ENCODE measurements at places on chromosomes 7 and 10.

DNA sequence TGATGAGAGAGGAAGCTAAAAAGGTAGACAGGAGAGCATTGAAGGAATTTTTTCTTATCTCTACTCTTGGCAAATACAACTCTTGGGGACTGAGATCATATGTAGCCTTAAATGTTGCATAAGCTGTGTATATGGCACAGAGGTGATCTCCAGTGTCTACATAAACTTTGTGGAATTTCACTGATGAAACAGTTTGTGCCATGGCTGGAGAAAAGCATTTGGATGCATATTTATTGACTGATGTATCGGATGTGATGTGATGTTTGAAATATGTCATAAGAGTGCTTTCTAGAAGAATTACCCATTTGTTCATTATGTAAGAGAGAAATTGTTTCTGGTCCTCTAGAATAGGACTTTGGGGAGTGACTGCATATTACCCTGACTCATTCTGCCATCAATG, 244.9 kb upstream of the LRRTM3 start:
- ATAC-seq = no peak

GRCh38 chr7:33072471-33072870, 9.9 kb upstream of the NT5C3A start:
- no peak for ATAC-seq

DNA sequence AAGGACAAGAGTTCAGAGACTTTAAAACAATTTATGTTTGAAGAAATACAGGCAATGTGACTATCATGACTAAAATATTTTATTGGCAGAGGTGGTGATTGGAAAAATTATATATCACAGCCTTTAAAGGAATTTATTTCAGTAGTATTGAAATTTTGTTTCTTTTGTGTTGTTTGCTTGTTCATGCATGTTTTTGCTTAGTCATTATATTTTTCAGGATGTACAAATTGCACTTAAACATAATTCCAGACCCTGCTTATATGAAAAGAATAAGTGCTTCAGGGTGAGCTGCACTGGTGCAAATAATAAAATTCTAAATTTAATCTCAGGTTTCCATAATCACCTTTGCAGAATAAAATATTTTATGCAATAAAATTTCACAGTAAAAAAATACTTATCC, 283.3 kb downstream of the PPP1R3A start:
- ATAC-seq = no peak

GRCh38 chr7:158030071-158030470, 557.6 kb downstream of the PTPRN2 start:
- no peak for ATAC-seq

DNA sequence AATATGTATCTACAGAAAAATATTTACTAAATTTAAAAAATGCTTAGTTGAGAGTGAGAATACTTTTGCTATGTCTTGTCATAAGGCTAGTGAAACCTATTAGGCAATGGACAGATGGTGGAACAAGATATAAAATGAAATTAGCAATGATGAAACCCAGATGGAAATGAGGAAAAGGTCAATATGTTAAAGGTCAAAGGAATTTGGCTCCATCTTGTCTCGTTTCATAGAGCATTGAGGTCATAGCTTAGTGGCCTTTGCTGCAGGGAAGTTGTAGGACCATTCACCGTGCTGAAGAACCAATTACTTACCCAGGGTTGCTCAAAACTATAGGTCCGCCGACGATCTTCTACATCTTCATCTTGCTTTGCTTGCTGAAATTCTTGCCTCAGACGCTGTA, 683.9 kb downstream of the PARD3 start:
- no peak for ATAC-seq

DNA sequence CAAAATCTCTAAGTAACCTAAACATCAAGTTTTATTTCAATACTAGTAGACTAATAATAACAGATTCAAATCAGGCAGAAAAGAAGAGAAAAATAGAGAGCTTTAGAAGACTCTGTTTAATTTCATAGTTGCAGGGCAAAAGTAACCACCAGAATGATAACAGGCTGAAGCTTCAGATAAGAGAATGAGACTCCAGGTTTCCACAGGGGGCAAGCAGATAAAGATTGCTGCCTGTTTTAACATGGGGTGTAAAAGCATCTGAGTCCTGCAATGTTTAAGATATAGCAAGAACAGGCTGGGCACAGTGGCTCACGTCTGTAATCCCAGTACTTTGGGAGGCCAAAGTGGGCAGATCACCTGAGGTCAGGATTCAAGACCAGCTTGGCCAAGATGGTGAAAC, 11.0 kb downstream of the CROT start:
- no peak for ATAC-seq

DNA sequence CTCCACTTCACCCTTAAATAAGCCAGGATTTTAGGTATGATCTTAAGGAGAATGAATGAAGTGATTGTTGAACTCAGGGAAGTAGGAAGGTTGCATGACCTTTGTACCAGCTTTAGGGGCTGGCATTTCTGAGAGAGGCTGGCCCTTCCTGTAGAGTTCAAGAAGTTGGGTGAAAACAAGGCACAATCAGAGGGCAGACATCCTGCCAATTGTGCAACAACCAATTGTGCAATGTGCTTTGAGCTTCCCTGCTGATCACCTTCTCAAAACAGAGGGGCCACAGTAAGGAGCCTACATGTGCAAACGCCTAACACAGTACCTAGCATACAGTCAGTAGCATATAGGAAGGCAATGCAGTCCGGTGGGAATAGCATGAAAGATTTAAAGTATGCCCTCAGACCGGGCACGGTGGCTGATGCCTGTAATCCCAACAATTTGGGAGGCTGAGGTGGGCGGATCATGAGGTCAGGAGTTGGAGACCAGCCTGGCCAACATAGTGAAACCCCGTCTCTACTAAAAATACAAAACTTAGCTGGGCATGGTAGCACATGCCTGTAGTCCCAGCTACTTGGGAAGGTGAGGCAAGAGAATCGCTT, 5.4 kb downstream of the CPVL start:
- ATAC-seq = no peak

GRCh38 chr7:55527307-55527706, 45.0 kb downstream of the VOPP1 start:
- peak; percentile 32 for ATAC-seq

DNA sequence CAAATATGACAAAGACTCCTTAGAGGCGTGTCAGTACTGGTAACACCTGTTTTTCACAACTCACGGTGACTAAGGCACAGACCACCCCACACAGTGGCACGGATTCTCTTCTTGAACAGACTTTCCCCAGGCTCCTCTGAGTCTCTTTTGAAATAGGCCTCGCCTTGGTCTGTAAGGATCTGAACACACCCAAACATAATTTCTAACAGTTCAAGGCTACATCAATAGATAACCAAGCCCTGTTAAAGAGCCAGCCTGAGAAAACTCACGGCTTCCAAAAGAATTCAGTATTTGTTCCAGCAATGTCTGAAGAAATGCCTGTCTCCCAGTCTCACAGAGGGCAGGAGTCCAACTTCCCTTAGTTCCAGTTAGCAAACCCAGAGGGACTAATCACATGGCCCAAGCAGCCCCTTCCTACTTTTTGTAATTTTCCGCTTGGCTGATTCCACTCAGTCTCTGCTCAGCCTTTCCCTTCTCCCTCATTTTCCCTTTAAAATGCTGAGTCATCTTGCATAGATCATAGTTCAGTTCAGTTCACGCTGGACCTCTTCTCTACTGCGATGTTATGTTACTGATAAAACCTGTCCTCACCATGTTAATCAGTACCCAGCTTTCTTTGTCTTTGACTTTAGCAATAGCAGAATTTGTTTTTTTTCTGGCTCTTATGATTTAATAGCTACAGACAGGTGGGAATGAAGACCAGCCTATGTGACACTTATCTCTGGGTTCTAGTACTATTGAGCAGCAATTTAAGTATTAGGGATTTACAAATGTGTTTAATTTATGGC, 22.6 kb upstream of the AKR1C3 start:
- ATAC-seq = no peak

GRCh38 chr10:87500646-87501048, 4.0 kb upstream of the MINPP1 start:
- ATAC-seq = no peak

DNA sequence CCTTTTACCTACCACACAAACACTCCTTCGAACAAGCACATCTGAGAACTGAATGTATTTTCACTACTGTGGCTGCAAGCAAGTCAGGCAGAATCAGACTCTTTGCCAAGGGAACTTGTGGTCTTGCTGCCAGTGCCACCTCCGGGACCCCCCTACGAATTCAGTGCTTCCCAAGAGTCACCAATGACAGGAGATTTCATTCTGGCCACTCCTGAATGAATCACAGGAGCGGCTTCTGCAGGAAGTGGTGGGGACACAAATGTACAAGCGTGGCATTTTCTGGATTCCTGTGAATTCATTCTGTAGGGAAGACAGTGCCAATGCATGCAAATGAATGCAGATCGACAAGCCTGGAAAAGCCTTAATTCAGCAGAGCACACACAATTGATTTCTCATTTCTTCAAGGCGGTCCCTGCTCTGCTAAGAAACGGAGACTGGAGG, 161.2 kb downstream of the CAMK1D start:
- no peak for ATAC-seq

- ATAC-seq = no peak
Observed at GRCh38 chr7:17101207-17101696, 197.2 kb upstream of the AHR start.

GRCh38 chr7:134789967-134790685, 10.7 kb downstream of the CALD1 start:
- no peak for ATAC-seq

GRCh38 chr7:126843336-126843735, 409.4 kb downstream of the GRM8 start:
- no peak for ATAC-seq

DNA sequence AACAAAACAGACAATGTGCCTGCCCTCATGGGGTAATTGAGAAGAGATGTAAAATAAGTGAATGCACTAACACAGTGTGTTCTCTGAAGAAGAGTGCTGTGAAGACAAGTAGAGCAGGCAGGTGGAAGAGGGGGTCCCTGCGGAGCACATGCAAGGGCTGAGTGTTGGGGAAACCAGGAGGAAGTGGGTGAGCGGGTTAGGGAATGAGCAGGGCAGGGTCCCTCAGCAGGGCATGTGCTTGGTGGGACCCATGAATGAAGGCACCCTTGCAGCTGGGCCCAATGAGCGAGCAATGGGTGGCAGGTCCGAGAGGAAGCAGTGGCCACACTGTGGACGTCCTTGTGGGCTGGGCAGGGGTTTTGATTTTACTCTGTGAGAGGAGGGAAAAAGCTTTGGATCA, 376.6 kb upstream of the COBL start:
- no peak for ATAC-seq

- ATAC-seq = peak; percentile 57
Observed at GRCh38 chr10:95394161-95394880, 103.5 kb upstream of the PDLIM1 start.

- ATAC-seq = no peak
Observed at GRCh38 chr10:130362308-130362761, 226.1 kb downstream of the GLRX3 start.

DNA sequence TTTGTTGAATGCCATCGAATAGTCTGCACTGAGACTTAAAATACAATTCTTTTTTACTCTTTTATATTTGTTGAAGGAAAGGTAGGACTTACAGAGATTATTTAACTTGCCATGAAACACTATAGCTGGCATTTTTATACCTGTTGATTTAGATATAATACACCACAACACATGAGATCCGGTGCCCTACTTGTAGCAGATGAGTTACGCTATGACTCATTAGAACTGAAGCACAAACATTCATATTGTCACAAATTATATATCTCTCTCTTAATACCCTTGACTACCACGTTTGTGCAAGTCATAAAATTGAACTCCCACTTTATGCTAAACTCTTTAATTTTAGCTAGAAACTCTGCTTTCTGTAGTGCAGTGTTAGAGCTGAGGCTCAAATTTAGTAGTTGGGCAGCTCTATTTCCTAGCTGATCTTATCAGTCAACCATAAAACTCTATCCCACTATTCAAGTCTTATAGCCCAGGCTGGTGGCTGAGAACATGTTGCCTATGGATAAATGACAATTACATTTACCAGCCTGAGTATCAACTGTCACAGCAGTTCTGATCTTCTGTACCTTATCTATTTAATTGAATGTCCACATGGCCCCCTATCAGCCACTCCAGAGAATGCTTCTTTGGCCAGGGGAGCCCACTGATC, 137.4 kb upstream of the SEMA3D start:
- no peak for ATAC-seq

- no peak for ATAC-seq
Observed at GRCh38 chr7:101367676-101368075, 5.0 kb downstream of the COL26A1 start.

- ATAC-seq = peak; percentile 77
Observed at GRCh38 chr10:1662438-1663025, 74.8 kb downstream of the ADARB2 start.

DNA sequence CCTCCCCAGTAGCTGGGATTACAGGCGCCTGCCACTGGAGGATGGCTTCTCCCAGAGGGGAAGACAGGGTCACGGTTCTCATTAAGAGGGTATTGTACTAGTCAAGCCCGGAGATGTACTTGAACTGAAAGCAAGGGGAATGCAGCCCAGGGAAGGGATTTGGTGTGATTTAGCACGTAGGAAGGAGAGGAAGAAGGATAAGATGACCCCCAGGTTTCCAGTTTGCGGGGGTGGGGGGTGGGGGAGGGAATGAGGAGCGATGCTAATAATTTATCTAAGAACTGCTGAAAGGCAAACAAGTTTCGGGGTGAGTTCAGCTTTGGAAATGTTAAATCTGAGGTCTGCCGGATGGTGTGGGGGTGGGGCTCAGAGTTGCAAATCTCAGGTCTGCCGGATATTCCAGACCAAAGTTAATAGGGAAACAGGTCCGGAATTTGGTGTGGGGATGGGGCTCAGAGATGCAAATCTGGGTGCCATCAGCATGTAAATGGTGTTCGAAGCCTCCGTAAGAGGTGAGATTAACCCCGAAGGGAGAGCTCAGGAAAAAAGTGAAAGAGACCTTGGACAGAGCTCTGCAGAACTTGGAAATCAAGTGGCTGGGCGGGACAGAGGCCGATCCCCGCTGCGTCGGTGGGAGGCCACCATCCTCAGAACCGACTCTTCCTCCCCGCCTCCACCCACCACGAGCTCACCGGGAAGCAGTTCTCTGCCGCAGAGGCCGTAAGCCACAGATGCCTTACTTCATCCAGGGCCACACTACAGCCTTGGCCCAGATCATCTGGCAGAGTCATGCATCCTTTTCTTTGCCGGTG, 1.6 kb upstream of the SEPHS1 start:
- no peak for ATAC-seq

DNA sequence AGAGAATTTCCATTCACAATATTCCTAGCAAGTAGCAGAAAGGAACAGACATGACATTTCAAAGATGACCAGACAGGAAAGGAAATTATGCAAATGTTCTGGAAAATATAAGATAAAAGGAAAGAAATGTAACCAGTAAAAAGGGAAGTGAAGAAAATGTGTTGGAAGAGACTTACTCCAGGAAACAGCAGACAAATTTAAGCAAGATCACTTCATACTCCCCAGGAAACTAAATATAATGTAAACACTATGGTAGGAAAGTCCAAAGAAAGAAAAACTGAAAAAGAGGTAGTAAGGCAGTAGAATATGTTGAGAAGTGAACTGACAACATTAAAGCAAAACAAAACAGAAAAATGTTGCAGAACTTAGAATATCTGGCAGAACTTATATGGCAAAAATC, 6.4 kb upstream of the ST8SIA6 start:
- ATAC-seq = no peak

DNA sequence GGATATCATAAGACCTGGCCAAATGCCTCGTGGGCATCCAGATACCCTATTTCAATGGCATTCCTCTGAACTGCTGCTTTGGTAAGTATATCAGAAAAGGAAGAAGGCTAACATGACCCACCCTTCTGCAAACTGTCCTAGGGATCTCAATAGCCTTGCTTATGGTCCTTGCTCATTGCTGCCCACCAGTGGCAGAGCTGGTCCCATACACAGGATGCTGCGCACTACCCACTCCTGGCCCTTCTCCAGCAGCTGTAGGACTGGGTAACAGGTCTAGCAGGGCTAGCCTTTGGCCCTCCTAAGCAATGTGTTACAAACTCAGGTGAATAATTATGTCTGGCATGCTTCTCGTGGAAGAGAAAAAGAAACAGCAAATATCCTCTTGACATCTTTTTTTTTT, 72.5 kb downstream of the C10orf90 start:
- no peak for ATAC-seq
